ENCODE measurements at places on chromosomes 7 and 10. TPM values are rescaled to one million over a fixed set of nuclear protein-coding genes. Genes with fewer than 3 reads are reported as not detected.

INMT gene
- not detected for total RNA-seq

GRCh38 chr7:128168667-128169210 is 72.3 kb upstream of the LEP start:
- no peak for DNase-seq

MEIG1 gene
- not detected for total RNA-seq

TAS2R5 gene
- total RNA-seq, result 0.57 TPM

DNA sequence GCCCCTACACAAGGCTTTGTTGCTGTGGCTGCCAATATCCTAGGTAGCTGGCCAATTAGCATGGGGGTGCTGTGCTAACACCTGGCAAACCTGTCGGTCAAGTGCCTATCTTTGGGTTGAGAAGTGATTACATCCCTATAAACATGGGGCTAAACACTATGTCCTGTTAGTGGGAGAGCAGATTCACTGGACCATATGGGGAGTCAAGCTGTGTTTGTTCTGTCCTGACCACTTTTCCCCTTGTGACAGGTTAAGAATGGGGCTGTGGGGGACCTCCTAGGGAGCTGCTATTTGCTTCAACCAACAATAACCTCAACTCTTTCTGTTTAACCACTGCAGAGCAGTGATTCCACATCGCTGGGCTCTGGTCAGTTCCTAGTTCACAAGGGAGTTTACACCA is 151.5 kb upstream of the AOAH start:
- no peak for DNase-seq

DNA sequence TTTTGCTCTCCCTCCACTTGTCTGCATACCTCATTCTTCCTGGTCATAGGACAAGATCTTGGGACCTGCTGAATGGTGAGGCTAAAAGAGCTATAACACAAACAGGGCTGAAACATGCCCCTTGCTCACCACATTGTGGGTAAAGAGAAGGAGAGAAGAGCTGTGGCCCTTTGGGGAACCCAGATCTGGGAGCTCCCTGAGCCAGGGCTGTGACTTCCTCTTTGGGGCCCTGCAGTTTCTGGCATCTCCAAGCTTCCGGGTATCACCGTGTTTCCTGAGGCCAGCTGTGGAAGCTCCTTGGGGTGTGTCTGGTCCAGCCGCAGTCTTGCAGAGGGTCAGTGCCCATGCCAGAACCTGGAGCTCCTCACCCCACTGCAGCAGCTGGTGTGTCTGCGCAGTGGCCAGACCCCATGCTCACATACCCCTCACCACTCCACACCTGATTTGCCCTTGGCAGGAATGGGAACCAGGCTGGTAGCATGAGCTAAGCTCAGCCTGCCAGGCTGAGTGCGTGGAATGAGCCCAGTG is 34.0 kb downstream of the DKK1 start:
- DNase-seq, result no peak

DNA sequence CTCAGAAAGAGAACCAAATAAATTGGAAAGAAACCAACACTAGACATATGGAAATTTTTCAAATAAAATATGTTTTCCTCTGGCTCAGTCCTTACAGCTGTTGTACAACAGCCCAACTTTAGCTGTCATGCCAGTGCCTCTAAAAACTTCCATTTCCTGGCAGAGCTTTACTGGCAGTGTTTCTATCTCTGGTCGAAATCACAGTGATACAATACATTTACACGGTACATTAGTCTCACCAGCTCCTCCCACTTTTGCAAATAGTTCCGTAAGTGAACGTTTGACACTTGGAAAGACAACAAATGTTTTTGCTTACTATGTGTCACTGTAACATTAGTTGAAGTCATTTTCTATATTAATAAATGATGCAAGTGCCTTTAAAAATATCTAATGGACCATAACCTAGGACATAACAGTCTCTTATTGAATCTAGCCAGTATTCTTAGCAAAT is 29.8 kb downstream of the BCAP29 start:
- DNase-seq, result no peak

DNA sequence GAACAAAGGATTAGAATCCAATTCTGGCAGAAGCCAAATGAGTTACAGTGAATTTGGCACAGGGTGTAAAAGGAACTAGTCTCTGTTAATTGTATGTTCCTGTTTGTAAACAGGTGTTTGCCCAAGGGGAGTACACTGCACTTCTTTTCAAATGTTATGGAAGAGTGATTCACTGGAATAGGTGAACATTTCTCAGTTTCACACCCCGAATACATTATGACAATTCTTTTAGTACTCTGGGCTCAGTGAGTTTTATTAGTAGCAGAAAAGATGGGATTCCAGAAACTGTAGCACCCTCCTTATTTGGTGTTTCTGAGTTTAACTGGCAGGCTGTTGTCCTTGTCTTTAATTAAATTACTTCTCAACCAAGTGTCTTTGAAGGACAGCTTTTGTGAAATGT is 329.2 kb downstream of the BBS9 start:
- DNase-seq, result no peak

GRCh38 chr7:50781381-50782293 is 1.1 kb downstream of the GRB10 start:
- no peak for DNase-seq

ENKUR gene
- 2.3 TPM for total RNA-seq

CADPS2 gene
- total RNA-seq, result not detected

GSAP gene
- 6.8 TPM for total RNA-seq

GRCh38 chr7:151776446-151776845 is 100.5 kb downstream of the PRKAG2 start:
- no peak for DNase-seq

DNA sequence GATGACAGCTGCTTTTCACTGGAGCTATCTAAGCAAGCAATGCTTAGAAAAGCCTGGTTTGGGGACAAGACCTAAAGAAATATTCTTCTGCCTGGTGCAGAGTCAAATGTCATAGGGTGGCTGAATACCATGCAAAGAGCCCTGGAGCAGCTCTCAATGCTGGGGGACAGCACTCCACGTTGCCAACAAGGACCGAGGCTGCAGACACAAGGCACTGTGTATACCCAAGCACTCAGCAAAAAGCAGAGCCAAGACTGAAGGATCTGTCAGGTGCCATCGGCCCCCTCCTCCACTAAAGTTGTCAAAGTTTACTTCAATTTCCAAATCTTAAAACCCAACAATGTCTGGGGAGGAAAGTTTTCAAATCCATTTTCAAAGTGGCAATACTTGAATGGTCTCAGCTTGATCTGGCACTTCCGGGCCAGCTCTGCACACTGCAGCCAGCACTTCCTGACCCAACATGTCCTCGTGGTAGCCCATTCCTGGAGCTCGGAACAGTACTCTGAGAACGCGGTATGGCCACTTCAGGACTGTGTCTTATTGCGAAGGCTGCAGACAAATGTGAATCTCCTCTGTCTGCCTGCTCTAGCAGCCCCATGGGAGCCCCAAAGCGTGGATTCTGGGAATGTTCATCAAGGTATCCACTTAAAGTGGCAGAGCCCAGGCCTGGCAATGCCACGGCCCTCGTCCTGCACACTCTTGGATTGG is 191.8 kb downstream of the TNS3 start:
- no peak for DNase-seq

DNA sequence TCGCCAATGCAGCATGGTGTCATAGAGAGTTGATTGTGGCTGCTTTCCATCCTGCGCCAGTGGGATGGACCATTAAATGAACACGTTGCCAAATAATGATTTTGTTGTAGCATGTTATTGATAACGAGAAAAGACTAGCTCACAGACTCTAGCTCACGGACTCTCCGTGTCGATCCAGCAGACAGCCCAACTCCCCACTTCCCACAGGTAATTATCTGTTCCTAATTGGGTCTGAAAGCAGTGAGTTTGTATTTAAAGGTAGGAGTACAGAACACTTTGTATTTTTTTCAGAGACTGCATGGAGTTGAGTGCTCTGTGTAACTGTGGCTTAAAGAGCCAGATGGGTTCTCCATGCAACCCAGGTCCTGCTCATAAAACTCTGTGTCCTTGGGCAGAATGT is 1250.5 kb downstream of the TYW1 start:
- no peak for DNase-seq

GRCh38 chr7:75050501-75050900 is 23.1 kb downstream of the RCC1L start:
- no peak for DNase-seq

PNLIPRP1 gene
- total RNA-seq, result not detected

GRCh38 chr10:71742301-71743088 is 22.9 kb upstream of the C10orf105 start:
- DNase-seq, result no peak

- DNase-seq, result no peak
Observed at GRCh38 chr10:88342733-88343310, 240.3 kb downstream of the RNLS start.

DNA sequence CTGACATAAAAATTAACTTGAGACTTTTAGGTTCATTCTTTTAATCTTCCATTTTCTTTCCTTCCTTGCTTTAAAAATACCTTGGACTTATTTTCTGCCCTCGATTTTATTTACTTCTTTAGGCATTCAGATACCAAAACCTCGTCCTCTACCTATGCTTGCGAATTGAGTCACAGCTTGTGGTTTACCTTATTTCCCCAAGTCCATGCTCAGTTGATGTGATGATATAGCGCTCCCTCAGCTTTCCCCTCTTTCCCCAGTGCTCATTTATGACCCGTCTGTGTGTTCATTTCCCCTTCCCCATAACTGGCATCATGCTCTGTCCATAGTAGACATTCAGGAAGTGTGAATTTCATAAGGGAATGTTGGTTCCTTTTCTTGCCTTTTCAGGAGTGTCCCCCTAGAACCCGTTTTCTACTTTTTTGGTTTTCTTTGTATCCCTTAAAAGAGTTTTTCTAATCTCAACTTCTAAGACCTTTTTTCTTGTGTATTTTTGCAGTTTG is 19.1 kb upstream of the PRKRIP1 start:
- no peak for DNase-seq

SCRN1 gene
- 0.91 TPM for total RNA-seq

MYO1G gene
- total RNA-seq, result 427 TPM

DNA sequence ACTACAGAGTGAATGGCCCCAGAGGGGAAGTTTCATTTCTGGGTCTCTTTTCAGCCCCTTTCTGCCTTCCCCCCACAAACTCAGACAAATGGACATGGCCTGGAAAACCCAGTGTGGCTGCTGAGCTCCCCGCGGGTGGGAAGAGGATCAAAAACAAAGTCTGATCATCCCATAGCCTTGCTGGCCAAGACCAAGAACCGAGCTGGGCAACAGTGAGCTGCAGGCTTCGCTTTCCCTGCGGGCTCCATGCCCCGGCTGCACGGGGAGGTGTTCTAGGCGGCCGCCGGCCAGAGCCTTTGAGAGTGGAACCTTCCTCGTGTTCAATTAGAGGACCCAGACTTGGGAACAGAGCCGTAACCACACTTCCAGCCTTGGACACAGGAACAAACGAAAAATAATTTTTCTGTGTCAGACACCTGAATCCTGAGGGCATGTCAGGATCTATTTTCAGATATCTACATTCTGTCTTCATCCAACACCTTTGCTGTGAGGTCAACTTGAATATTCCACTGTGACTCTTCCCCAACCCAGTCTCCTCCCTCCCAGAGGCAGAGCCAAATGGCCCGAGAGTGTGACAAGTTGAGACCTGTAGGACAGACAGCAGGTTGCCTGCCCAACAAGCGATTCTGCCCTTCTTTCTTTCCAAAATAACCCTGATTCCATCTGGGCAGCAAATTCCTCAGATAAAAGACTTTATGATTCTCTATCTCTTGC is 26.0 kb downstream of the WDR86 start:
- no peak for DNase-seq

- DNase-seq, result no peak
Observed at GRCh38 chr7:81190997-81191768, 272.3 kb upstream of the SEMA3C start.

GRCh38 chr10:64156166-64156565 is 635.0 kb downstream of the REEP3 start:
- no peak for DNase-seq

DNA sequence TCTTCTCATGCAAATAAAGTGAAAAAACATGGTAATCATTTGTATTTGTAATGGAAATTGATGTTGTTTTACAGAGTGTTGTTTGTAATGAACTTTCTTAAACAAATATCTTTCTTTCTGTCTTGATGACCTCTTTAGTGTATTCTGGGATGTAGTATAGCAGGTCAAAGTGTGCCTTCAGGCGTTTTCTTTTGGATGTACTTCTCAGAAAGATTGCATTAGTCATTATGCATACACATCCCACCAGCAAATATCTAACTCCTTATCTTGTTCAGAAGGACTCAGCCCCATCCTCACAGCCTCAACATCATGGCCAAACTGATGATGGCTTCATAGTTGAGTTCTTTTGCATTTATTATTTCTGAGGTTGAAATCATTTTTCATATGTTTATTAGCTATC is 124.7 kb downstream of the LRRC18 start:
- DNase-seq, result no peak

FBXL13 gene
- total RNA-seq, result not detected

GRCh38 chr7:69816501-69816900 is 218.2 kb downstream of the AUTS2 start:
- no peak for DNase-seq

PPA1 gene
- total RNA-seq, result 54.3 TPM

DNA sequence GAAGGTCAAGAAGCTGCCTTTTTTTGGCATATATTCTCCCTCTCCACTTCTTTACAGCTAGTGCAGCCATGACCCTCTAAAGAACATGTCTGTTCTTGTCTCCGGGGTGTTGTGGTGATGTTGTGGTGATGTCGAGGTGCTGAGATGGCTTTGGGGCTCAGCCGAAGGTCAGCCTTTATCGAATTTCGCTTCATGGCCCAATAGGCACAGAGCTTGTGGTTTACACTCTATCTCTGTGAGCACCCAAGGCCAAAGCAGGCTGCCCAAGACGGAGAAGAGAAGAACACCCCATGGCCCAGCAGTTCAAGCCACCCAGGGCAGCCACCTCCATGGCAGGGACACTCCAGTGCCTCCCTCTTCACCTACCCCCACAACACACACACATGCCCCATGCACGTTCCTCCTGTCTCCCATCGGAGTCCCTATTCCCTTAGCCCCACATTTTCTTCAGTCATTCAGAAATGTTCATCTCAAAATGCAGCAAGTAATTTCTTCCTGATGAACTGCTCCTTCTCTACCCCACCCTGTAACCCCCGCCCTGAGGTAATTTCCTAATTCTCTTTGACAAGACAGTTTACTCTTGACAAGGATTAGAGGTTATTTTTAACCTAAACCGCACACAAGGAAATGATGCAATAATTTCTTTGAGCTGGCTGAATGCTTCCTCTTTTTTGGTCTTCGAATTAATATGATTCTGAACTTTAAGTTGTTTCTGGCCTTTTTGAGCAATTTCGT is 18.6 kb upstream of the ADRB1 start:
- DNase-seq, result no peak

LIPN gene
- 0.44 TPM for total RNA-seq

ARF5 gene
- 101 TPM for total RNA-seq

SNCG gene
- not detected for total RNA-seq

CNPY1 gene
- total RNA-seq, result not detected

- DNase-seq, result no peak
Observed at GRCh38 chr10:68811314-68812009, 15.9 kb upstream of the STOX1 start.

DNA sequence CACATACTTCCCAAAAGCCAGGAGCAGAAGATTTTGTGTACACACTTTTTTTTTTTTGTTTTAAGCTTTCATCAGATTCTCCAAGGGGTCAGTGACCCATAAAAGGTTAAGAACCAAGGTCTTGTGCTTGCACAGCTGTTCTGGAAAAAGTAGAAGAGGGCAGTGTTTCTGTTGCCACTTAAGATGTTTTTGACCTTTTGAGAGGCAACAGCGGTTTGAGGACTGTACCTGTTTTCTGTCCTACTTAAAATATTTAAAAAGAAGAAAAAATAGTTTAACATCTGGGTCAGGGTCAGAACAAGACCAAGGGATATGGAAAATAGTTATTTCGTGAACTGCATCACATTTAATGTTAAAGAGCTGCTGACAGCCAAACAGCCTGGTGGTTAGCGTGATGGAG is 32.9 kb downstream of the AUTS2 start:
- no peak for DNase-seq

PRKCQ gene
- 87.3 TPM for total RNA-seq
